Fibroblast of villous mesenchyme (primary cell): ENCODE measurements at places on chromosomes 16 and 17. TPM values are rescaled to one million over a fixed set of nuclear protein-coding genes. Genes with fewer than 3 reads are reported as not detected.

TBC1D3C gene
- under 0.01 TPM in 1 of 2 replicates, not detected in the other for total RNA-seq

GRCh38 chr17:2380950-2381649 is 19.8 kb downstream of the MNT start:
- no peak for DNase-seq

GRCh38 chr16:1787056-1787321 is 4.2 kb downstream of the NUBP2 start:
- no peak for DNase-seq

DNA sequence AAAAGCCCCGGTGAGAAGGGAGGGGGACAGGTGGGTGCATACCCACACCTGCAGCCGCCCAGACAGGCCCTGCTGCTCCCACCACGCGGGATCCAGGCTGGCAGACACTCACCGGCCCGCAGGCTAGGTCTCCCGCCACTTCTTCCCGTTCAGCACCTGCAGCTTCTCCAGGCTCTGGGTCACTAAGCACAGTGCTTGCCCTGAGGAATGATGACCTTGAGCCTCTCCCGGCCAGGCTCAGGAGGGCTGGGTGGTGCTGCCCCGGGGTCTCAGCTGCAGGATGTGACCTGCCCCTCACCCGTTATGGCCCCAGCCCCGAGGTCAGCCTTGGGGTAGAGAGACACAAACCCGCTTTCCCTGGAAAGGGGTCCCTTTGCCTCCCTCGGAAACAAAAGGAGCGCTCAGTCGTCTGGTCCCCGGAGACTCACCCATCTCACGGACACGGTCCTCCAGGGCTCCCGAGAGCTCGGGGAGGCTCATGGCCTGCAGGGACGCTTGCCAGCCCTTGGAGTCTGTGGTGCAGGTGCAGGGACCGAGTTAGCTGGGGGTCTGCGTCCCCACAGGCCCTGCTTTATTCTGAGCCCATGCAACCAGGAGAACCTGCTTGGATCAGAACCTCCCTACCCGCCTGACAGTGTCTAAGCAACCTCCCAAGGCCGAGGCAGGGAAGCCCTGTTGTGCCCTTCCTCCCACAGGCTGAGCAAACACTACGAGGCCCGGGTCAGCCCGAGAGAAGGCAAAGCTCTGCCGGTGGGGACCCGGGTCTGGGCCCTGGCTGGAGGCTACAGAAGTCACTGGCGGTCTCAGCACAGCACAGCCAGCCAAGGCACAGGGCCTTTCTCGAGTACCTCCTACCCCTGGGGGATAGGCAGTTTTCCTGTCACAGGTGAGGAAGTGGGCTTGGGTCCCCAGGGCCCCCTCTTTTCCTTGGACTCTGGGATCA is 3.8 kb downstream of the NUDT16L1 start:
- DNase-seq: no peak

DNAI2 gene
- not detected in 2 replicates for total RNA-seq

- peak; percentile 39 for DNase-seq
Observed at GRCh38 chr17:29379084-29379991, 10.8 kb upstream of the TAOK1 start.

DHX8 gene
- total RNA-seq: 44.1 and 47.5 TPM in 2 replicates

DNA sequence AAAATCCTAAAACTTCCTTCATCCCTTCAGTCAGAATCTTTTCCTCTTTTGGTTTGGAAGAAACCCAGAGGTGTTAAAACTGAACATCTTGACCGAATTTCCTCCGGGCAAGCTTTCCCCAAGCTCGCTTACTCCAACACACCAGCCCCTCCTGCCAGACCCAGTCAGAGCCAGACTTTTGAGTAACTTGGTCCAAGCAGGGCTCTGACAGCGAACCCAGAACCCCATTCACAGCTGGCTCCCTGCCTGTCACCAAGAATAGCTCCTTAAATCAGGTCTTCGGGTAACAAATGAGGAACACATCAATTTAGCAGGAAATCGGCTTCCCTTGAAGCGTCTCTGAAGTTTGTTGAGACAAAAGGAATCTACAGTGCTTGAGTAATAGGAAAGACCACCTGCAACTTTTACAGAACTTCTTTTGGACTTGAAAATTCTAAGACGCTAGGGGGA is 27.3 kb downstream of the GAS7 start:
- DNase-seq: peak; percentile 42

GRCh38 chr17:6596081-6596480 is 39.7 kb upstream of the PITPNM3 start:
- DNase-seq: no peak

DNA sequence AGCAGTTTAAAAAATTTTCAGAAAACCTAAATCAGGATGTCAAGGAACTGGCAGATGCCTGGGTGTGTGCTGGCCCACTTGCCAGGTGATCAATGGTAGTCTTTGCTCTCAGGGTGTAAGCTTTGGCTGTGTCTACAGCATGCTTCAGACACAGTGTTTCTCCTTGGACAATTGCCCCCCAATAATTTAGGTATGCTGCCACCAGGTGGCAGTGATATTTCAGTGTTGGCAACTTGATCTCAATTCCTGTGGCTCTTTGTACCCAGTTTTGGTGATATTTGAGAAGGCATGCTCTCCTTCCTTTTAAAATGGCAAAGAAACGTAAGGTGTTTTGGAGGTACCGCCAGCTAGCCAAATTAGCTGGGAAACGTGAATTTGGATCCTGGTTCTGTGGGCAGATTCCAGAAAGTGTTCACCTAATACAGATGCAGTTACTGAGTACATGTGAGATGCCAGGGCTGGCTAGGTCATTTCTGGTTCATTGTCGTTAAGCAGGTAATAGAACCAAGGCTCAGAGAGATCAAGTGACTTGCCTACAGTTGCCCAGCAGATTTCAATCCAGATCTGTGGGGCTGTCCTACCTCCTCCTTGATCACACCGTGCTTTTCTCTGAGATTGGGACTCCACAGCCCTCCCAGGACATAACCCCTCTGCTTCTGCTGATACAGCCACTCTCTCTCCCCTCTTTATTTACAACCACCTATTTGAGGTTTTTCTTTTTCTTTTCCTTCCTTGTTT is 155.6 kb upstream of the PLCG2 start:
- DNase-seq: peak; percentile 59

GRCh38 chr16:30567991-30568638 is 3.4 kb downstream of the ZNF688 start:
- peak; percentile 98 for DNase-seq

- peak; percentile 76 for DNase-seq
Observed at GRCh38 chr17:48546924-48547807, 2.3 kb upstream of the HOXB2 start.

DNA sequence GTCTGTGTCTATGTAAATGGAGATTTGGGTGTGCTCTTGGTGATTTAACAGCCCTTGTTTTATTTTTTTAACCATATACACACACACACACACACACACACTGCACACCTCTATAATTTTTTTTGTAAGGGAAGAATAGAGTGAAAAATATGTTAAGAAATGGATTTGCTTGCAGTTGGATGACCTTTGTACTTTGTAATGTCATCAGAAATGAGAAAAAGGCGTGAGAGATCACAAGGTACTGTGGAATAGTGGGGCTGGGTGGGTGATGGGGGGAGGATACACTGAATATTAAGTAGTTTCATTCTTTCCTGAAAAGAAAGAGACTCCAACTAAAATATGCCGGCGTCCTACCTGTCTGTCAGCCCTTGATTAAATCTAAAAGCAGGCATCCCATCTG is 38.7 kb downstream of the SALL1 start:
- DNase-seq: no peak

FBXW10 gene
- total RNA-seq: under 0.01 and 0.32 TPM in 2 replicates
